ENCODE measurements at places on chromosomes 1 and 21.

- DNase-seq: no peak
Measured at GRCh38 chr1:14906665-14907064, 246.9 kb upstream of the TMEM51 start.

DNA sequence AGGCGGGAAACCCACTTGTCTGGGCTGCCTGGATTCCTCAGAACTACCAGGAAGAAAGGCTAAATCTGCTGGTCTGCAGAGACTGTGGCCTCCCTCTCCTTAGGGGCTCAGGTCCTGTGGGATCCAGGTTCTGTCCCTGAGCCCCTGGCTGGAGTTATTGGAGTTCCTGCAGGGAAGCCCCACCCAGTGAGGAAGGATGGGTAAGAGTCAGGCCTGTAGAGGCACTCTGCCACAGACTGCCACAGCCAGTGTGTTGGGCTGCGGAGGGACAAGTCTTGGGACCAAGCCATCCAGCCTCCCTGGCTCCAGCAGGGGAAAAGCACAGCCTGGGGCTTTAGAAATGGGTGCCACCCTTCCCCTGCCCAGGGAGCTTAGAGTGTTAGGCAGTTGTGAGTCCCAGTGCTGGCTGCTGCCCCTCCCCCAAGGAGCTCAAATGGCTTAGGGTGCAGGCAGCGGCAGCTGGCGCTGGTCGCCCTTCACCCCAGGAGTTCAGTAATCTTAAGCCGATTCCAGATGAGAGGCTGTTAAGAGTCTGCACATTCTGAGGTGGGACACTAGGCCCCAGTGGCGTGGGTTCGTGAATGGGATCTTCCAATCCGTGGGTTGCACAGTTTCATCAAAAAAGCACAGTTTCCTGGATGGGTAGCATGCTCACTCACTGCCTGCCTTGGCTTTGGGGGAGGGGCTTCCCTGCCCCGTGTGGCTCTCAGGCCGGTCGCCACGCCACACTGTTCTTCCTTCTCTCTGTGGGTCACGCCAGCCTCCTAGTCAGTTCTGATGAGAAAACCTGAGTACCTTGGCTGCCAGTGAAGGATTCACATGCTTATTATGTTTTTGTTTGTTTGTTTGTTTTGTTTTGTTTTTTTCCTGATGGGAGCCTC lies 57.6 kb upstream of the FMO3 start:
- DNase-seq: no peak

DNA sequence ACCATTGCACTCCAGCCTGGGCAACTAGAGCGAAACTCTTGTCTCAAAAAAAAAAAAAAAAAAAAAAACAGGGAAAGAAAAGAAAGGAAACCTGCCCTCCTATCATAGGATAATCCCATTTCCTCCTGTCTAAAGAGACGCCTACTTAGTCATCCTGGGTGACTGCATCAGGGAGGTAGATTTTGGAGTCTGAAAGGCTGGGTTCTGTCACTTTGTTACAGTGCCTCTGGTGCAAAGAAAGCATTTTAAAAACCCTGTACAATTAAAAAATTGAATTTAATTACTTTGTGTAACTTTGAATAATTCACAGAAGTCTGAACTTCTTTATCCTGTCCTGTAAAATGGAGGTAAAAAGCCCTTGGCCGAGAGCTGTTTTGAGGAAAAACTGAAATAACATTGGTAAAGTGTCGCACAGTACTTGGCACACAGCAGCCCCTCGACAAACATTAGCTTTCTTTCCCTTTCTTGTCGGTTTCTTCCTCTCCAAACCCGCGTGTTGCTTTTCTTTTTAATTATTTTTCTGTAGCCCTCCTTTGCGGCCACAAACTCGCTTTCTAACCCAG lies 657 bp upstream of the HDAC1 start:
- DNase-seq: no peak

GRCh38 chr1:85708829-85709227 lies 595 bp upstream of the ZNHIT6 start:
- DNase-seq: no peak

- DNase-seq: no peak
Measured at GRCh38 chr1:244896550-244896949, 32.2 kb upstream of the HNRNPU start.

- DNase-seq: no peak
Measured at GRCh38 chr21:33206771-33207281, 22.9 kb upstream of the IFNAR2 start.

GRCh38 chr1:32782086-32782485 lies 35.1 kb downstream of the YARS1 start:
- no peak for DNase-seq

GRCh38 chr1:44625348-44625747 lies 48.9 kb downstream of the TMEM53 start:
- no peak for DNase-seq

GRCh38 chr1:245500546-245500945 lies 345.8 kb downstream of the KIF26B start:
- DNase-seq: no peak

GRCh38 chr1:190193508-190194115 lies 284.1 kb downstream of the BRINP3 start:
- DNase-seq: no peak

- DNase-seq: no peak
Measured at GRCh38 chr1:109783436-109783835, 19.7 kb upstream of the EPS8L3 start.

DNA sequence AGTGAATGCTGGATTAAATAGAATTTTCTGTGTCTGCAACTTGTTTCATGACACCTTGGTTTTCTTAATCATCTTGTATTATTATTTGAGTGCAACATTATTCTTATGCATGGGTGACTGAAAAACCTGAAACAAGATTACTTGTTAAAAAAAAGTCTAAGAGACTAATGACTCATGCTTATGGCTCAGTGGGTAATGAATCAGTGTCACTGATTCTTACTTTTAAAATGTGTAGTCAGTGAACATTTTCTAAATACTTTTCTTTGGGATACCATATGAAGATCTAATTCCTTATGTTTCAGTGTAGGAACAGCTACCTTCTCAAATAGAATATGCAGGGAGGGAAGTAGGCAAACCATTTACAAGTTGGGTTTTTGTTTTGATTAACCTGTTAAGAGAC lies 65.5 kb downstream of the PRKAA2 start:
- no peak for DNase-seq

DNA sequence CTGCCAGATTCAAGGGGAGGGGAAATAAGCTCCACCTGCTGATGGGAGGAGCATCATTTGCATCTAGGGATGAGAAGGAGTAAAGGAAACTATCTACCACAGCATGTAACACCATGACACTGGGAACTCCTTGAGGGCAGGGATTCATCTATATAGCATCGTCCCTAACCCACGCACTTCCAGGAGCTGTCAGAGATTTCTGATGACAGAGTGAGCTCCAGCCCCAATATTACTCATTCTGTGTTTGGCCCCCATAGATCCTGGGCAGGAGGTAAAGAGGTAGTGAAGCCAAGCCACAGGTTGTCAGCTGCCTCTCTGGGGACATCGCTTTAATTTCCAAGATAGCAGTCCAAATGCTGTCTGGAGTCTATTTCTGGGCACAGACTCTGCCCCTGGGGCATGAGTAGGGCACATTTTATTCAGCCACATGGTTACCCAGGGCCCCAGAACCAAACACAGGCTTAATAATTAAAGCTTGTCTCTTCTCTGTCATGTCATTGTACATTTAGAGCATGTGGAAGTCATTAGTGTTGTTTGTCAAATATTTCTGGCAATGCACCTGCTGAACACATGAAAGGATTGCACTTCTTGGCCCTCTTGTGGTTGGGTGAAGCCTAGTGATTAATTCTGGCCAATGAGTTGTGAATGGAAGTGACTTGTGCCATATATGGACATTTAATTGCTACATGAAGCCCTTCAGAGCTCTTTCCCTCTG lies 105.9 kb upstream of the POU3F1 start:
- DNase-seq: no peak

GRCh38 chr1:205285381-205286101 lies 36.0 kb downstream of the NUAK2 start:
- DNase-seq: no peak

- no peak for DNase-seq
Measured at GRCh38 chr1:100323419-100324106, 28.7 kb upstream of the CDC14A start.
